ENCODE measurements at places on chromosomes 7 and 10.

- DNase-seq: no peak
Observed at GRCh38 chr7:781186-781849, 51.0 kb upstream of the SUN1 start.

GRCh38 chr7:74349621-74350020 is 60.4 kb downstream of the CLIP2 start:
- no peak for DNase-seq

GRCh38 chr7:141053626-141054025 is 20.2 kb upstream of the TMEM178B start:
- peak; percentile 70 for DNase-seq

DNA sequence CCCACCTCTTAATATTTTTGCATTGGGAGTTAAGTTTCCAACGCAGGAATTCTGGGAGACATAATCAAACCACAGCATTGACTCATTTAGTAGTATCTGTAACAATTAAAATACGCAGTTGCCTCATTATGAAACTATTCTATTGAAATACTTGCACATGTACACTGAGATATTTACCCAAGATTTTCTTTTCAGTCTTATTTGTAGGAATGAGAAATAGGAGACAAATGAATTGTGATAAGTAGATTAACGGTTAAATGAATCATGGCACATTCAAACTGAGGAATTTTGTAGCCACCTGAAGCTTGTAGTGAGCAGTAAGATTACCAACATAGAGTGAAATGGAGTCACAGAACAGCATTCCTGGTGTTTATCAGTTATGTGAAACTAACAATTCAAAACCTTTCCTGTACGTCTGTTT is 18.1 kb downstream of the RP9 start:
- DNase-seq: no peak

DNA sequence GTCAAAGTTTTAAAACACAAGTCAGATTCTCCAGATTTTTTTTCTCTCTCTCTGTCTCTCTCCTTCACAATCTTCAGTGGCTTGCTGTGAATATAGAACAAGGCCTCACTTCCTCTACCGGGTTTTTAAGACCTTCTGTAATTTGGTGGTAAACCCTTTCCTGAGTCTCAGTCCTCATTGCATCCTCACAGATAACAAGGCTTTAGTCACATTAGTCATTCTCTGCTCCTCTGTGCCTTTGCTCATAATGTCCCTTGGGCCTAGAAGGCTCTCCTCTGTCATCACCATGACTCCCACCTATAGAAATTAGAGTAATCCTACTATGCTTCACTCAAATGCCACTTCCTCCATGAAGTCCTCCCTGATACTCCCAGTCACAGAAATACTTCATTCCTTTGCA is 172.7 kb upstream of the HPS1 start:
- DNase-seq: peak; percentile 18

- DNase-seq: no peak
Observed at GRCh38 chr10:3647074-3647473, 137.9 kb downstream of the KLF6 start.

DNA sequence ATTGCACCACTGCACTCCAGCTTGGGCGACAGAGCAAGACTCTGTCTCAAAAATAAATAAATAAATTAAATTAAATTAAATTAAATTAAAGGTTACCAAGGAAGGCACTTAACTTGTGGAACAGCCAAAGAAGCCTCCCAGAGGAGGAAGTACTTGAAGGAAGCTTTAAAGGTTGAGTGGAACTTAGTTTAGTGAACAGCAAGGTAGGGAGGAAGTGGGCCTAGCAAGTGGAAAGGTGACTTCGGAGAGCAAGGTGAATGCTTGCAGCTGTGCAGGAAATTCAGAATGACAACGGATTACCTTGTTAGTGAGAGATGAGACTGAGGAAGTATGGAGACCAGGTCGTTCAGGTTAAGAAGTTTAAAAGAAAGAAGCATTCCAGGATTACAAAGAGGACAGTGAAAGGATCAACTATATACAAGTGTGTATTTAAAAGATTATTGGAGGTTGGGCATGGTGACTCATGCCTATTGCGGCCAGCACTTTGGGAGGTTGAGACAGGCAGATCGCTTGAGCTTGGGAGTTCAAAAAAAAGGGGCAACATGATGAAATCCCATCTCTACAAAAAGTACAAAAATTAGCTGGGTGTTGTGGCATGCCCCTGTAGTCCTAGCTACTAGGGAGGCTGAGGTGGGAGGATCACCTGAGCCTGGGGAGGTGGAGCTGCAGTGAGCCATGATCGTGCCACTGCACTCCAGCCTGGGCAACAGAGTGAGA is 12.8 kb upstream of the RPEL1 start:
- DNase-seq: no peak

- no peak for DNase-seq
Observed at GRCh38 chr7:99076615-99077014, 67.3 kb downstream of the SMURF1 start.

DNA sequence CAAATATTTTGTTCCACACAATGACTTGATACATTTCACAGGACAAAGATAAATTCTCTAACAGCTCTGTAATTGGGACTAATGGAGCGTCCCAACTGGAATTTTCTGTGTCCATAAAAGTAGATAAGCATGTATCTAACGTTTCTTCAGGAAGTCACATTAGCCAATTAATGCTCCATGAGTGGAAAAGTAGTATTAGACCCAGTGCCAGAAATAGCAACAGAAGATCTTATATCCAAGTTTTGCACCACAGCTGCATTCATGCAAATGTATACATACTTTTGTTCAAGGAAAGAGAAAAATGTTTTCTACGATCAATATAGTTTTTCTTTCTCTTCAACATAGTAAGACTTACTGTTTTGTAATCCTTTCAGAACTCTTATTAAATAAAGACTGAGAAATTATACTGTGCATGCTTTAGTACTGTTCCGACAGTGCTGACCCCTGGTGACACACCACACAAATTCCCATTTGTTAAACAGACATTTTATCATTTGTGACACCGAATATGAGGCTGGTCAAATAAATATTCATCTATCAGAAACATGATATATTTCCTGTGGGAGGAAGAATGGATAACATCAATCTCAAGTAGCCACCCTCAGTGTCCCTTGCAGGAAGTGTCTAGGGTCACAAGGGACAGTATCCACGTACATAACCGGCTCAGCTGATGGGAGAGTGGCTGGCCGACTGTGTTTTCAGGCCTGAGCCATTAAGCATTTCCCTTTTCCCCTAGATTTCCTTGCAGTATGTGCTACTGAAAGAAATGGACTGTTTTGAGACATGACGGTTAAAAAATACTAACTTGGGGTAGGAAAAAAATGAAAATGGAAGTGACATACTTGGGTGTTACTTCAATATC is 102.1 kb upstream of the RSU1 start:
- DNase-seq: no peak

- DNase-seq: no peak
Observed at GRCh38 chr7:108367946-108368345, 88.3 kb downstream of the NRCAM start.

GRCh38 chr10:121928528-121928884 is 675 bp upstream of the ATE1 start:
- no peak for DNase-seq

- DNase-seq: peak; percentile 52
Observed at GRCh38 chr10:123129618-123130271, 6.0 kb upstream of the HMX3 start.

GRCh38 chr10:5563991-5564536 is 39.3 kb downstream of the CALML3 start:
- no peak for DNase-seq

- DNase-seq: no peak
Observed at GRCh38 chr10:9036711-9037204, 982.3 kb downstream of the GATA3 start.

DNA sequence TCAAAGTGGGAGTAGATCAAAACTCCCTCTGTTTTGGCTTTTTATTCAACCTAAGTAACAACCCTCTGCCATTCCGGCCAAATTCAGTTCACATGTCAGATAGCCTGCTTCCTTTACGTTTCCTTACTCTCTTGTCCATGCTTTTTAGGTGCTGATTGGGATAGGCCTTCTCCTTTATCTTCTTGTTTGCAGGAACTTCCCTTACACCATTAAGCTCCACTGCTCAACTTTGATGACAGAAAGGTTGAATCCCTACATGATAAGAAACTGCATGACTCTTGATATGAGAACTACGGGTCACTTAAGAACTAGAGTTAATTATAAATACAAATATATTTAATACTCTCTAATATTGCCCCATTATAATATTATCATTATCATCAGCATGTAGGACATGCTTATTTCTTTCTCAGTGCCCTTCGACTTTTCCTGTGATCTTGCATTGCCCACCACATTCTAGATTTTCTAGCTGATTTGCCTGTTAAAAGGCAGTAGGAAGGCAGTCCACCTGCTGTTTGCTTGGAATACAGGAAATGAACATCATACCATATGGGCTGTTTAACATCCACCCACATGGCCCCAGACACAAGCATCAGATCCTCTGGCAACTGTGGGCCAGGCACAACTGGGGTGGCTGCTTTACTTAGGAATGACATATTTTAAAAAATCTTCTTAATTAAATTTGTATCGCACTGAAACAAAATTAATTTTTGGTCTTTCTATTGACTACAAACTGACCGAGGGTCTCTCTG is 59.7 kb upstream of the CCDC6 start:
- DNase-seq: no peak

GRCh38 chr10:27447540-27447939 is 56.6 kb upstream of the RAB18 start:
- DNase-seq: no peak

GRCh38 chr7:139108266-139109187 is 993 bp downstream of the ZC3HAV1 start:
- DNase-seq: peak; percentile 45

- no peak for DNase-seq
Observed at GRCh38 chr10:133415752-133416151, 8.7 kb downstream of the SPRN start.

GRCh38 chr7:37510043-37510634 is 61.5 kb upstream of the ELMO1 start:
- peak; percentile 61 for DNase-seq

GRCh38 chr7:97865104-97865503 is 7.1 kb downstream of the ASNS start:
- DNase-seq: no peak

DNA sequence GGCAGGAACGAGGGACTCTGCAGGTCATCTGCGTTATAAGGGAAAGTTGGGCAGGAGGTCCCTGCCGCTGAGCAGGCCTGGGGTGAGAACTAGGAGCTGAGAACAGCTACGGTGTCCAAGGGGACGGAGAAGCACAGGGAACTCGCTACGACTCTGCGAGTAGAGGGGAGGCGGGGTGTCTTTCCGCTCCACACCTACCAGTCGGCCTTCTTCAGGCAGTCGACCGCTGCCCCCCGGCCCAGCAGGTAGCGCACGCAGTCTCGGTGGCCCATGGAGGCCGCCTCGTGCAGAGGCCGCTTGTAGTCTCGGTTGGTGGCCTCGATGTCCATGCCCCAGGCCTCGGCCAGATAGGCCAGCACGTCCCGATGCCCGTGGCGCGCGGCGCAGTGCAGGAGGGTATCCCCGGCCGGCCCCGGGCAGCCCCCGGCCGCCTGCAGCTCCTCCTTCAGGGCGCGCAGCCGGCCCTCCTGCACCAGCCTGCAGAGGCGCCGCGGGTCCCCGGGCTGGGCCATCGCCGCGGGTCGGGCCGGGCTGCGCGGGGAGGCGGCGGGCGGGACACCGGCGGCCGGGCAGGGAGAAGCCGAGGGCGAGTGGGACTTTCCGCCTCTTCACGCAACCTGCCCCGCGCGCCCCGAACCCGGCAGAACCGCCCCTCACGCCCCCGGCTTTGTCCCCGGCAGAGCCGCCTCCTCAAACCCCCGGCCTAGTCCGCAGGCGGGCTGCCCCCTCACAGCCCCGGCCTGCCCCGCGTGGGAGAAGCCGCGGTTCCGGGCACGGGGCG is 660 bp downstream of the ANKRD16 start:
- peak; percentile 65 for DNase-seq

DNA sequence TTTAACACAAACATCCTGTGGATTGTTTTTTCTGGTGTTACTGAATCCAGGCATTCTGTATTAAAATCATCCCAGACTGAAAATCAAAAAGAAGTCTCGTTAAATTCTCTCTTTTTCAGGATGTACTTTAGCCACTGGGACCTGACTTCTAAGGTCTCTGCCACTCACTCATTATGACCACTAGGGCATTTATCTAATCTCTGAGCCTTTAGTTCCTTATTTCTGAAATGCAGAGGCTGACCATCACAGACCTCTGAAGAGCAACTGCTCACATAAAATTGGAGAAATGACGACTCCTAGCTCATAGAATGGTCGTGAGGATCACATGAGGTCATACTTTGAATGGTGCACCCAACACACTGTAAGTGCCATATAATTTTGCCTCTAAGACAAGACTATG is 63.2 kb downstream of the KCNMA1 start:
- no peak for DNase-seq

GRCh38 chr7:30911561-30911969 is at the start of gene AQP1:
Gene AQP1 (plus strand): TSS chr7:30911853. CDS start chr7:30911910, 57 bp downstream.
- DNase-seq: no peak

DNA sequence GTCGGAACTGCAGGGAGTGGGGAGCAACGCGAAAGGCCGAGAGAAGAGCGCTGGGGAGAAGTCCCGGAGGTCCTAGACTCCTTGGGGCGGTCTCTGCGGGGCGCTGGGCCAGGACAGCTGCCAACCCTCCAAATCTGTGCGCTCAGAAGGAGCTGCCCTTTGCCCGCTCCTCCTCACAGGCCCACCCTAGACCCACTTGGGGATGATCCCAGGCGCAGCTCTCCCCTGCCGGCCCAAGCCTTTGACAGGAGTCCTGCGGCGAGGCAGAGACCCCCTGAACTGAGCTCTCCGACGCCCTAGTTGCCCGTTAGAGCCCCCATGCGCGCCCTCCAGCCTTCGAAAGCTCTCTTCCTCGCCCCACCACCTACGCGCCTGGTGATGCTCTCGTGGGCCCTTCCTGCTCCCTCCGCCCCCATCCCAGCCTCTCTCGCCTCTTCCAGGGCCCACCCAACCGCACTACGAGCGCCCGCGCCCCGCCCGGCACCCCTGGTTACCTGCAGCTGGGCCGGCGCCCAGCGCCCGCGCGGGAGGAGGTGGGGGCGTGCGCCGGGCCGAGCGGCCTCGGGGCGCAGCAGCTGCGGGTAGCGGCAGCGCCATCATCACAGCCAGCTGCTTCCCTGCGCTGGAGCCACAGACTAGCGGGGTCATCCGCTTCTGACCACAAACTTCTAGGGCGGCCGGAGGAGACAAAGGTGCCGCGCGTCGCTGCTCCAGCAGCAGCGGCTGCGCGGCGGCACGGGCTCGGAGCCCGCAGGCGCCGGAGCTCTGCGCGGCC is 353.4 kb downstream of the DNAJB6 start:
- DNase-seq: no peak

DNA sequence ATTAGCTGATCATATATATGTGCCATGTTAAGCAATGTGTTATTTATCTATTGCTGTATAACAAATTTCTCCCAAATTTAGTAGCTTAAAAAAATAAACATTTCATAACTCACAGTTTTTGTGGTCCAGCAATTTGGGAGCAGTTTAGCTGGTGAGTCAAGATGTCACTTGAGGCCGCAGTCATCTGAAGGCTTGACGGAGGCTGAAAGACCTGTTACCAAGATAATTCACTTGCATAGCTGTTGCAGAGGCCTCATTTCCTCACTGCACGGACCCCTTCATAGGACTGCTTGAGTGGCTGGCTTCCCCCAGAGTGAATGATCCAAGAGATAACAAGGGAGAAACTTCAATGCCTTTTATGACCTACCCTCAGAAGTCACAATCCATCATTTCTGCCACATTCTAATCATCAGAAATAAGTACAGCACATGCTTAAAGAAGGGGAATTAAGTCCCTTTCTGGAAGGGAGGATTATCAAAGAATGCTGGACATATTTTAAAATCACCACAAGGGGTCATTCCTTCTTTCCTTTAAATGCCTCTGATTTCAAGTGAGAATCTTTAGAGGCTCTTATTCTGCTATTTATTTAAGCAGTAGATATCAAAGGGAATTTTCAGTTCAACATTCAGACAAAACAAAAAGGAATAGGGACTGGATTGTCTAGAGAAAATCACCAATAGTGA is 10.5 kb upstream of the SRPK2 start:
- peak; percentile 25 for DNase-seq

All from suppressor macrophage treated with lipopolysaccharide for 1 hour (primary cell).